ENCODE measurements at places on chromosomes 2 and 18. TPM values are rescaled to one million over a fixed set of nuclear protein-coding genes. Genes with fewer than 3 reads are reported as not detected.
A peak's percentile ranks its signal among the peaks of the same experiment; 100 is the strongest.

Gene SMAD2
- 108 TPM for polyA plus RNA-seq

DNA sequence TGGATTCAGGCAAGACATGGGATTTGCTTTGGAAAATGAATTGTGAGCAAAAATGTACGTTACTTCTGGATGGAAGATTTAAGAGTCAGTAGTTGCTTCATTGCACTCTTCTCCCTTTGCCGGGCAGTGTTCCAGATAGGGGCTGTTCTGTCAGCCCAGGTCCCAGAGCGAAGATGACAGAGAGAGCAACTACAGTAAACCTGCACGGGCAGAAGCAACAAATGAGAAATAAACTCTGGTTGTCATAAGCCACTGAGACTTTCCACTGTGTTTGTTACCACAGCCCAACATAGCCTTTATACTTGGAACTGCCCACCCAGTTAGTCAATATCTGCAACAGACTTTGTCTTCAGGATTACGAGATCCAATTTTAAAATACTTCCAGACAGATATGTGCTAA is 83.3 kb downstream of the CACNB4 start:
- no peak for DNase-seq

Gene SERPINB2
- 0.19 TPM for polyA plus RNA-seq

- no peak for DNase-seq
Measured at GRCh38 chr2:109707281-109708147, 86.6 kb upstream of the RGPD5 start.

DNA sequence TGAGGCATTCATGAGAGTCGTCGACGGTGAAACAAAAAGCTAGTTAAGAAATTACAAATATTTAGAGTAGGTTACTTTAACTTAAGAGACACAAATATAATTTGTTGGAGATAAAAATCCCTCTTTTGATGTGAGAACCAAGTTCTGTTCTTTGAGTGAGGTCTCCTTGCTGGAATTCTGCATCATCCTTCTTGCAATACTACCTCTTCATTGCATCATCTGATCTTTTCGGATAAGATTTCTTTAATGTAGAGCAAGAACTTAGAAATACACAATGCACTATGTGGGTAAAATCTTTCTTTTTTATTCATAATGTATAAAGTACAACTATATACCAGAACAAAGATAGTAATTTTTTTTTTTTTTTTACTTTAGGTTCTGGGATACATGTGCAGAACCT is 118.4 kb downstream of the ARL4C start:
- DNase-seq = no peak

GRCh38 chr2:74005786-74006185 is 21.1 kb downstream of the TET3 start:
- no peak for DNase-seq

Gene CD207
- polyA plus RNA-seq = not detected

GRCh38 chr2:46915281-46915810 is at the start of gene MCFD2:
Gene MCFD2 (minus strand): TSS chr2:46915806. CDS start chr2:46909171, 6,635 bp downstream.
- DNase-seq = peak; percentile 6

DNA sequence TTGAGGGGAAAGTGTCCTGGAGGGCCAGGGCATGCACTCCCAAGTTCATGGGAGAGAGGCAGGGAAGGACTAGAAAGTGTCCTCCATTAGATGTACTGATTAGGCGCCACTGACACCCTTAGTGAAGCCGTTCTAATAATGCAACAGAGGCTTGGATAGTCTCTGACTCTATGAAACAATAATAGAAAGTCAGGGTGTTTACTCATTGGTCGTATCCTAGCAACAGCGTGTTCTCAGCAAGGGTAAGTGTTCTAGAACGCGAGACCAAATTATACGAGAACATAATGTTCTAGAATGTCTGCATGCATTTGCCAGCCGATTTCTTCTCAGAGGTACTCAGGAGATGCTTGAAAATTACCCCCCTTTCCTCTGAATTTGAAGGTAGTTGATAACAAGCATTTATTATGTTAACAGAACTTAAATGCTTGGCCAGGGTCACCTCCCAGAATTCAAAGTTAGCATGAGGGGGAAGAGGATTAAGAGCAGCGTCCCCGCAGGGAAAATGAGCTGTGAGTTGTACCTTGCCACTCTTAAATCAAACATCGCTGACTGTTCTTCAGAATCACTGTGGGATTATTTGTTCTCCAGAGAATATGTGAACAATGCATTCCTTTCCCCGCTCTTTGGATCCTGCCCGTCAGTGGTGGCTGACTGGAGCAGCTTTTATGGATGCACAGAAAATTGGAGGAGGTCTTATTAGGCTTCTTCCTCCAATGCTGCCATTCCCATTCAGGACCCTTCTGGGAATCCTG is 33.7 kb upstream of the PDIA6 start:
- no peak for DNase-seq

- no peak for DNase-seq
Measured at GRCh38 chr18:38368246-38368645, 802.6 kb upstream of the CELF4 start.

GRCh38 chr18:331221-331821 is 63.5 kb upstream of the THOC1 start:
- DNase-seq = no peak

DNA sequence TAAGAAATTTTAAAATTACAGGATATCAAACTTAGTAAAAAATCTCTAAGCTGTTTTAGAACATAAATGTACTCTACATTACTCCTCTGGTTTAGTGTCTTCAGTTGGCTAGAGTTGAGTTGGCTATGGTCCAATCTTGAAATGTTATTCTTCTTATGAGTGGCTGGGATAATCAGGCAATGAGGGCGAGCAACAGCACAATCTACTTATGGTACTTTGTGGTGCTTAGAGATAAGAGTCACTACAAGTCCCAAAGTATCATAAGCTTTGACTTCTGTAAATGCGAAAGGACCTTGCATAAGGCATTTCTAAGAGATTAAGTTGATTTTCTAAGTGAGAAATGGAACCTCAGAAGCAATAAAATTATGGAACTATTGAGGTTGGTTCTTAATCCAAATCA is 361.7 kb downstream of the GPD2 start:
- no peak for DNase-seq

GRCh38 chr2:226601881-226602662 is 197.5 kb downstream of the IRS1 start:
- no peak for DNase-seq

DNA sequence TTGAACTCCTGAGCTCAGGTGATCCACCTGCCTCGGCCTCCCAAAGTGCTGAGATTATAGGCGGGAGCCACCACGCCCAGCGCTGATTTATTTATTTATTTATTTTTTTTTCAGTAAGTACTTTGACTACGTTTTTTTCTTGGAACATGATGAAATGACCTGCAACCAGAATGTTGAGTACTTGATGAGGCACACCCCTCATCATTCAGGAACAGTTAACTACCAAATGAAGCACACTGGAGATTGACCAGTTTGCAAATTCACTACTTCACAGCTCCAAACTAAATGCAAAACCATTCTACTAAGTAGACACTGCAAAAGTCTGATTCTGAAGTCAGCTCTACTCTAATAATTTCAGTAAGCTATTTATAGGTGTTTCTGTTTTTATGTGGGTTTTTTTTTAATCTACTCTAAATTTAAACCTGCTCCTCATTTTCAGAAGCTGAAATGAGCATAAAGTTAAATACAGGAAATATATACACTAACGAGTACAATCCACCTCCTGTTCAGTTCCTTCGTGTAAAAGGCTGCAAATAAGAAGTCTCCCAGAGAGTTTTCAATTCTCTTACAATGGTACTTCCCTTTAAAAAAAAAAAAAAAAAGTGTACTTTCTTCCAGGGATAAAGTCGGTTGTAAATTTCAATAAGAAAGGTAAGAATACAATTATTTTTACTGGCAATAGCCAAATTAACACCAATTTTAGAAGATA is 1.4 kb downstream of the GFPT1 start:
- no peak for DNase-seq

DNA sequence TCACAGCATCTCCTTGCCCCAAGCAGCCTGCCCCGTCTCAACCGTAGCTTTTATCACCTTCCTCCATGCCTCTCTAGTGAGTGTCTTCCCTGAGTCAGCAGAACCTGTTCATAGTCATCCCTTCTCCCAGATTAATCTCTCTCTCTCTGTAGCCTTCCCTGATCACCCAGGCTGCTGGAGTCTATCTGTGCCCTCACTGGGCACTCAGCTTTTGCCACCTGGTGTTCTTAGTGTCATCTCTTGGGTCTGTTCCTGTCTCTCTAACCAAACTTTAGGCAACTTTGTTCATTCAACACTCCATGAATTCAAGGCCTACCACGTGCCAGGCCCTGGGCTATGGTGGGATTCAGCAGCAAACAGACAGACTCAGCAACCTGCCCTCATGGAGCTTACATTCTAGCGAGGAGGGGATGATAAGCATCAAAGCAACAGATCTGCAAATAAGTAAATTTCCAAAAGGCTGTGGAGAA is 159.1 kb downstream of the SMAD7 start:
- DNase-seq = no peak

- no peak for DNase-seq
Measured at GRCh38 chr2:236604575-236605344, 35.1 kb downstream of the ACKR3 start.

Gene PSTPIP2
- 9.1 TPM for polyA plus RNA-seq

Gene SLC4A3
- 10.6 TPM for polyA plus RNA-seq

Gene APOB
- polyA plus RNA-seq = 0.90 TPM

All from right renal pelvis (tissue), 4 donors.